ENCODE measurements at places on chromosomes 3 and 15.

- DNase-seq: no peak
Measured at GRCh38 chr3:187804745-187805121, 59.5 kb upstream of the BCL6 start.

DNA sequence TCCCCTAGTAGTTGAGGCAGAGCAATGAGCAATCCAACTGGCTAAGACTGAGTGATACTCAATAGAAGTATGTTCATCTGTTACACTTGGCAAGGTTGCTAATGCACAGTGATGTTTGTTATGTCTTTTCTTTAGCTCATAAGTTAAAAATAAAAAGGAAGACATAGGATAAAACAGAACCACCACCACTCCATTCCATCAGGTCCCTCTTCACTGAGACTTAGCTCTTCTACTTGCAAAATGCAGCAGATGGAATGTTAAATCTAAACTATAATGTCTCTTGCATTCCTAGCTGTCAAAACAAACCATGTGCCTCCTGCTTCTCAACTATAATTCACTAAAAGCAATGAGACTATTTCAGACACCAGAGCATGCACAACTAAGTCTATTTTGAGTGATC lies 265.6 kb upstream of the UBE2E2 start:
- no peak for DNase-seq

DNA sequence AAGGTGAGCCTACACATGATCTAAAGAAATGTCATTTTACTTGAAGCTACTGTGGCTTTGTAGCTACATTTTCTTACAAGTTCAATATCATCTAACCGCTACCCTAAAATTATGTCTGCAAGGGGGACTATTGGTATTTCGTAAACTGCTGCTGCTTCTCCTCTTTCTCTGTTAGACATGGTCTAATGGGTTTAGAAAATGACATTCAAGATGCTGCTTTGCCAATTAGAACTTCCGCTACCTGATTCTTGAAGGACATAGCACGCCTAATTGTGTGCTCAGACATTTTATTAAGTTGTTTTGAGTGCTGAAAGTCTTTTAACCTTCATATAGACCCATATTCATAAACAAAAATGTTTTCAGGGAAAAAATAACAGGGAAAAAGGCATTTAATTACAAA lies 283.7 kb upstream of the ICE2 start:
- DNase-seq: no peak

GRCh38 chr15:60933900-60934885 lies 294.9 kb downstream of the RORA start:
- no peak for DNase-seq

DNA sequence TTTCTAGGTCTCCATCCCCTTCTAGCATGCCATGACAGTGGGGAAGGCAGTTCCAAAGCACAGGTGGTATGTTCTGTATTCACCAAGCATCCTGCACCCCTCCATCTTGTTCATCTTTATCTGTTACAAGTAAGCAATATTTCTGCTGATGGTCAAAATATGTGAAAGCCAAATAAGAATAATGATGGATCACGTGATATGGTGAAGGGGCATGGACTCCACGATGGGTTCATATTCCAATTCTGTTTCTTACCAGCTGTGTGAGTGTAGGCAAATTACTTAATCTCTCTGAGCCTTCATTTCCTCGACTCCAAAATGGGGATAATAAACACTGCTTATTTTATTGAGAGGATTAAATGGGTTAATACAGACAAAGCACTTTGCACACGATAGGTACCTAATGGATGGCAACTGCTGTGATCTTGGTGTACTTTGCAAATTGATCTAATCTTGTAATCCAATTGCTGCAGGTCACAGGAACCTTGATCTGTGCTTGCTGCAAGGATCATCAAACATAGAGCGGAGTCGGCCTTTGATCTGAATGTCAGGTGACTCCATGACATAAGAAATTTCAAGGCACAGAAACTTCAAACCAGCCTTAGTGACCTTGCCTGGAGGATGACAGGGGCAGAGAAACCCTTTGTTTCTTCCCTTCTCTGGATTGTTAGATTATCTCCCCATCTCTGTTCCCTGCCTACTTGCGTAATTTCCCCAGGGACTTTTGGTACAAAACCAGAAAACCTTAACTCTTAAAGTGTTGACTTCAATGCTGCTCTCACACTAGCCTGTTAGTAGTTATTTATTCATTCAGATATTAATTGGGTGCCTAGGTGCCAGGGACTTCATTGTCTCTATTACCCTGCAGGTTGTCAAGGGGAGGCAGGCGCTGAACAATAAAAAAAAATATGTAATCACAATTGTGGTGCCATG lies 25.8 kb downstream of the SIAH2 start:
- DNase-seq: no peak

DNA sequence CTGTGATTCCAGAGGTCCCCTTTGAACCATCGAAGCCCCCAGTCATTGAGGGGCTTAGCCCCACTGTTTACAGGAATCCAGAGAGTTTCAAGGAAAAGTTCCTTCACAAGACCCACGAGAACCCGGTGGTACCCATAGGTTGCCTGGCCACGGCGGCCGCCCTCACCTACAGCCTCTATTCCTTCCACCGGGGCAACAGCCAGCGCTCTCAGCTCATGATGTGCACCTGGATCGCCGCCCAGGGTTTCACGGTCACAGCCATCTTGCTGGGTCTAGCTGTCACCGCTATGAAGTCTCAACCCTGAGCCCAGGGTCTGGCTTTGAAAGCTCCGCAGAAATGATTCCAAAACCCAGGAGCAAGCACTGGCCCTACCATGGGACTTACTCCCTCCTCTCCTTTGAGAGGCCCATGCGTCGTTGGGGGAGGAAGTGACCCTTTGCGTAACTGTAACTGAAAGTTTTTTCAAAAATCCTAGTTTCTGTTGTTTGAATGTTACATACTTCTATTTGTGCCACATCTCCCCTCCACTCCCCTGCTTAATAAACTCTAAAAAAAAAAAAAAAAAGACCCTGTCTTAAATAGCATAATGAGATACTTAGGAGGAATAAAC lies 85.1 kb upstream of the CSPG5 start:
- no peak for DNase-seq

- no peak for DNase-seq
Measured at GRCh38 chr15:70241561-70242320, 144.0 kb upstream of the TLE3 start.

- no peak for DNase-seq
Measured at GRCh38 chr15:57343048-57343447, 33.3 kb upstream of the CGNL1 start.

GRCh38 chr15:75891895-75892294 lies 11.8 kb upstream of the FBXO22 start:
- no peak for DNase-seq

DNA sequence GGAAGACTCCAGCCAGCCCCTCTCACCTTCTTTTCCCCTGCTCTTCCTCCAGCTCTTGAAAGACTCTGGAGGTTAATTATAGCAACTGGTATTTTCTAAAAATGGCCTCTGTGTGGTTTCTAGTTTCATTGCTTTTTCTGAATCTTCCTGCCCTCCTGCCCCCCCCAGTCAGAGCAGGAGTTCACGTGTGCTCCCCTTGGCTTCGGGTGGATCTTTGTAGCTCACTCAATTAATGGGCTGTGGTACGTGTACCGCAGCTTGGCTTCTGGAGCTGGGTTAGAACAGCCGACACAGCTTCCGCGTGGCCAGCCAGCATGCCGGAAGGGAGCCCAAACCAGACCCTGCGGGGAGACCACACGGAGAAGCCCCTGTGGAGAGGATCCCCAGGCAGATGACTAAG lies 31.5 kb downstream of the TM2D3 start:
- DNase-seq: no peak

DNA sequence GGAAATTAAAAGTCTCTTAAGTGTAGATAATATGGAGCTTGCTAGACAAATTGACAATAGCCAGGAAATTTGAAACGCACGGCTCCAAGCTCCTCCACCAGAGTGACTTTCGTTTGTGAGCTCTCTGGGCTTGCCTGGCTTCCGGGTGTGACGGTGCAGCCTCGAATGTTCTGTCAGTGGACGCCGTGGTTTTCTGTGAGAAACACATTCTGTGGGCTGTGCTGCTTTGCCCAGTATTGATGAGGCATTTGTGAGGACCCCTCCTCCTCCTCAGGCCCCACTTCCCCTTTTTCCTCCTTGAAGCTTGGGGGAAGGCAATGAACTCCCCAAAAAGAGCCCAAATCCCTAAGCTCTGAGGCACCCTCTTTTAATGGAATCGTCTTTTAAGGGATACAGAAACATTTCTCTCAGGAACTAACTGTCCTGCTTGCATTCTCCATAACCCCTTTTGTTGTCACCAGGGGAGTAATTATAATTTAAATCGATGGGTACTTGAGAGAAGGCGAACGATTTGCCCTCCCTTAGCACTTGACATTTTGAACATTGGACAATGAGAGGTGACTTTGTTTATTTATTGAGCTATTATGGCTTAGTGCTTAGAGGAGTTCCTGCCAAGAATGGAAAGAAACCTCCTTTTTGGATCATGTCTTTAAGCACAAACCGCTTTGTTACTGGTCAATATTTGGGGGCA lies 40.8 kb downstream of the POLR2M start:
- no peak for DNase-seq
